Activated CD8-positive, alpha-beta memory T cell treated with anti-CD3 and anti-CD28 coated beads for 4 hours (primary cell): ENCODE measurements at places on chromosomes 4 and X.

GRCh38 chr4:67549123-67549522 lies 3.8 kb upstream of the CENPC start:
- DNase-seq = no peak

GRCh38 chr4:88690355-88690754 lies 7.3 kb downstream of the NAP1L5 start:
- no peak for DNase-seq

GRCh38 chr4:155122382-155122781 lies 86.1 kb upstream of the NPY2R start:
- no peak for DNase-seq

DNA sequence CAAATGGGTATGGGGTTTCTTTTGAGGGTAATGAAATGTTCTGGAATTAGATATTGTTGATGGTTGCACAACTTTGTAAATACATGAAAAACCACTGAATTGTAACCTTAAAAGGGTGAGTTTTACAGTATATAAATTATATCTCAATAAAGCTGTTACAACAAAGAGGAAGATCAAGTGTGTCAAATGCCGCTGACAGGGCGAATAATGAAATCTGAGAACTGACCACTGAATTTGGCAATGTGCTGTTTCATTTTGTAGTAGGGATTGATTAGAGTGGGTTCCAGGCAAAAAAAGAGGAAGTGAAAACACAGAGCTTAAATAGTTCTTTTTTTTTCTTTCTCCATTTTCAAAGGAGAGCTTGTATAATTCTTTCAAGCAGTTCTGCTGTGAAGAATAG lies 161.1 kb upstream of the NAP1L5 start:
- no peak for DNase-seq
